DMS 273 treated with DMSO at 0.1 percent for 48 hours (cell line): ENCODE measurements at places on chromosomes 1 and 21.
A peak's percentile ranks its signal among the peaks of the same experiment; 100 is the strongest.

DNA sequence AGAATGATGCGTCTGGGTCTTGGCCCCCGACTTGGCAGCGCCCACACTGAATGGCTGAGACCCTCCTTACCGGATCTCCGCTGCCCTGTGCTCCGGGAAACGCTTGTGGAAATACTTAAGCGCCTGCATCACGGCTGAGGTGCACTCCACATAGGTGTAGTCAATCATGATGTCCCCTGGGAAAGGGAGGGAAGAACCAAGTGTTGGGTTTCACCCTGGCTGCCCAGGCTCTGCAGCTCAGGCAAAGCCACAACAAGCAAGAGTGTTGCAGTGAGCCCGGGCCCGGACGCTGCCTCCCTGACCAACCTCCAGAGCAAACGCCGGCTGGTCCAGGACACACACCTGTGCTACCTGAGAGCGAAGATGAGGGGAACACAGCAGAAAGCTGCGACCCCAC, 21.5 kb upstream of the SPATC1L start:
- DNase-seq: no peak

GRCh38 chr1:14165371-14165801, 433.1 kb upstream of the KAZN start:
- DNase-seq: peak; percentile 50

DNA sequence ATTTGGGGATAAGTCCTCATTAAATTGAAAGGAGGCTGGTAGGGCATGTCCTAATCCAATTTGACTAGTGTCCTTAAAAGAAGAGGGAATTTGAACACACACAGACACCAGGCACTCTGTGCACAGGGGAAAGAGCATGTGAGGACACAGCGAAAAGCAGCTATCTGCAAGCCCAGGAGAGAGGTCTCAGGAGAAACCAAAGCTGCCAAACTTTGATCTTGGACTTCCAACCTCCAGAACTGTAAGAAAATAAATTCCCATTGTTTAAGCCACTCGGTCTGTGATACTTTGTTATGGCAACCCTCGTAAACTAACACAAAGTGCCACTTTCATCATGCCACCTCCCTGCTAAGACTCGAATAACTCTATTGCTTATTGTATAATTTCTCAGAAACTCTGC, 13.8 kb downstream of the PLA2G4A start:
- DNase-seq: no peak

GRCh38 chr1:89023026-89023425, 360 bp upstream of the GBP3 start:
- DNase-seq: no peak

DNA sequence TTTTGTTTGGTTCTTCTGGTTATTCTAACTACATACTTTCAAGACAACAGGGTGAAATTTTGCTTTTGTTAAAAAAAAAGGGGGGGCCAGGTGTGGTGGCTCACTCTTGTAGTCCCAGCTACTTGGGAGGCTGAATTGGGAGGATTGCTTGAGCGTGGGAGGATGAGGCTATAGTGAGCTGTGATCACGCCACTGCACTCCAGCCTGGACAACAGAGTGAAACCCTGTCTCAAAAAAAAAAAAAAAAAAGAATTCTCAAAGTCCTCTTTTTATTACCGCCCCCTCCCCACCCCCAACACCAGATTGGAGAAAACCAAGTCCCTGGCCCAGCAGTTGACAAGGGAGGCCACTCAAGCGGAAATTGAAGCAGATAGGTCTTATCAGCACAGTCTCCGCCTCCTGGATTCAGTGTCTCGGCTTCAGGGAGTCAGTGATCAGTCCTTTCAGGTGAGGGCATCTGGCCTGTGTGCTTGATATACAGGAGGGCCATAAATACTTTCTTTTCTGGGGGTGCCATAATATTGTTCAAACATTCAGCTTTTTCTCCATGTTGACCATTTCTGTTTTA, 50.2 kb downstream of the LAMC2 start:
- no peak for DNase-seq

- no peak for DNase-seq
Observed at GRCh38 chr1:207904391-207904790, 6.5 kb downstream of the CD34 start.

GRCh38 chr1:28885472-28885877, 28.9 kb upstream of the EPB41 start:
- DNase-seq: no peak

- no peak for DNase-seq
Observed at GRCh38 chr1:235304549-235305451, 23.2 kb downstream of the ARID4B start.

DNA sequence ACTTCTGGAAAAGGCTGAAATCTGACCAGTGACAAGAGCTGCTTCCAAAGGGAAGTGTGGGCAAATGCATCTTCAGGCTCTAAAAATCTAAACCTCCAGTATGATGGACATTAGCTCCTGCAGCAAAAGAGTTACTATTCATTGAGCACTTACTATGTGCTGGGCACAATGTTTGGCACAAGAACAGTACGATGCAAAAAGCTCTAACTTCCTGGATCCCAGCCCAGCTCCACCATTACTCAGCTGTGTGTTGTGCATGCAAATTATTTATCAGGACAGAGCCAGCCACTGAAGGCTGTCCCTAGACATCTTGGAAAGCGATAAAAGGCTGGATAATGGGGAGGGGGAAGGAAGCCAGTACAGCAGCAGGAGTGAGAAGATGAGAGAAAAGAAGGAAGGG, 143.5 kb downstream of the ELAVL4 start:
- DNase-seq: no peak

GRCh38 chr1:83098791-83099190, 900.1 kb downstream of the TTLL7 start:
- DNase-seq: no peak

DNA sequence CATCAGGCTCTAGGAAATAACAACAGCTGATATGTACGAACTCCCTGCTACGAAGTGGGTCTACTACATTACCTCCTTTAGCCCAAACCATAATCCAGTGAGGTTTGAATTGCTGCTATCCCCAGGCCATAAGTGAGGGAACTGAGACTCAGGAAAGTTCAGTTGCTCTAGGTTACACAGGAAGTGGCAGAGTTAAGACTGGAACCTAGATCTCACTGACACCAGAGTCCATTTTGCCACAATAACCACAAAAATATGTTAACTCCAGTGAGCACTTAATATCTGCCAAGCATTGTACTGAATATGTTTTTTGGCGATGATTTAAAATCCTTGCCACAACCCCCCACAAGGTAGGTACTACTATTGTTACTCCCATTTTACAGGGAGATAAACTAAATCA, 8.9 kb upstream of the TADA1 start:
- no peak for DNase-seq

- DNase-seq: peak; percentile 74
Observed at GRCh38 chr1:56578963-56579875, at the start of gene PLPP3. TSS of gene PLPP3 (minus strand) at chr1:56579563. CDS start at chr1:56579016, 547 bp downstream.

- no peak for DNase-seq
Observed at GRCh38 chr1:189958756-189959155, 518.9 kb downstream of the BRINP3 start.

GRCh38 chr1:24901791-24902470, 28.1 kb downstream of the RUNX3 start:
- no peak for DNase-seq

GRCh38 chr1:99327357-99327756, 63.1 kb downstream of the PLPPR4 start:
- no peak for DNase-seq

DNA sequence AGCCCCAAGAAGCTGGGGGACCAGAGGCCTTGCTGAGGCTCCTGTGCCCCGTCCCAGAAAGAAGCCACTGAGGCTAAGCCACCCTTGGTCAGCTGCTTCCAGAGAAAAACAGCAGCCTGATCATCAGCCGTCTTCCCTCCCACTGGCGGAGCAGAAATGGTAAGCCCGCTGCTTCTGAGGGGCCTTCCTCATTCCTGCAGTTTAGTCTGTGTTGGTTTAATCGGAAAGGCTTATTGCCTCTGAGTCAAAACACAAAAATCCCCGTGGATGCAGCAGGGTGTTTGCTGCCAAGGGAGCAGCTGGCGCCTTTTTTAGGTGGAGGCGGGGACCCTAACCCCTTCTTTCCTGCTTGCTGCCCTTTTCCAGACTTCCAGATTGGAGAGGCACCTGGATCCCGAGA, 33.9 kb downstream of the SPSB1 start:
- no peak for DNase-seq

DNA sequence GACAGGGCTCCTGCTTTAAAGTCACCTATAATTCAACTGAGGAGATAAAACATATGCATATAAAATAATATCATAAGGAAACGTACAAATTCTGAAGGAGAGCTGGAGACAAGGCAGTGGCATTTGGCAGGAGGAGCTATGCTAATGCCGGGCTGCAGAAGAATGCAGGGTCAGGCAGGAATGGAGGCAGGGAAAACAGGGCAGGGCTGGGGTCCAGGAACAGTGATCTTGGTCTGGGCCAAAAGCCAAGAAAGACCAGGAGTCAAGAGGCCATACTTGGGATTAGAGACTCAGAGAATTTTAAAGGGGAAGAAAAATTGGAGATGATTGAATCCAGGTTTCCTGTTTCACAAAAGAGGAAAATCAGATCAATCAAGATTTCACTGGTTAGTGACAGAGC, 20.0 kb upstream of the BRDT start:
- DNase-seq: no peak

- peak; percentile 40 for DNase-seq
Observed at GRCh38 chr1:215104283-215104682, 21.7 kb downstream of the KCNK2 start.

DNA sequence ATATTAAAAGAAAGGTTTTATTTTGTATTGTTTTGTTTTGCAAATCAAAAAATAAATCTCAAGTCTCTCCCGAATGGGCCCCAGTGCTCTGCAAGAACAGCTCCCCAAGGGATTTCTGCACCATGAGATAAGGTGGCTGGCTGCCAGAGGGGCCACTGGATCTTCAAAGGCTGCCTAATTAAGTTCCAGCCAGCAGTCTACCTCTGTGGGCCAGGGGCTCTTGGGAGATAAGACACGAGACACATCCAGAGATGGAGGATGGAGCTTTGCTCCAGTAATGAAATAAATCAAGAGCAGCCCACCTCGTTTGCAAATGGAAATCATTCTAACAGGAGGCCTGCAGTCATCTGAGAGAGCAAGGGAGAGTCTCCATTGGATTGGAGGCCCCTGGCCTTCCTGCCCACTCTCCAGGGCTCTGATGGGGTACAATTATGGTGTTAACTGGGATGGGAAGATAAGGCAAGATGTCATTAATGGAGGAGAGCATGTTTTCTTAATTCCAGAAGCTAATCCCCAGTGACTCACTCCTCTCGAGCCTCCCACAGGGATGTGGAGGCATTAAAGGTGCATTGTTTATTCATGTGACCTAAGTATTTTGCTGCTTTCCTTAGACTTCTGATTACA, 155.2 kb upstream of the KAZN start:
- DNase-seq: no peak

GRCh38 chr1:60402216-60402615, 328.6 kb upstream of the C1orf87 start:
- no peak for DNase-seq

DNA sequence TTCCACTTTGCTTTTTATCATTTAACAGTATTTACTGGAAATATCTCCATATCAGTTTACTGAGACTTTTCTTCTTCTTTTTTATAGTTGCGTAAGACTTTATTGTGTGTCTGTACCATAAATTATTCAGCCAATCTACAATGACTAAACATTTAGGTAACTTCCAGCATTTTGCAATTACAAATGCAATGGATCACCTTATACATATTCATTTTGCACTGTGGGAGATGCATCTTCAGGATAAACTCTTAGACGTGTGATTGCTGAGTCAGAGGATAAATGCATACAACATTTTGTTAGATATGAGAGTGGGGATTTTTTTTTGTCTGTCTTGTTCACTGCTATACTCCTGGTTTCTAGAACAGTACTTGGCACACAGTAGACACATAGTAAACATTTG, 95.7 kb upstream of the GCLM start:
- no peak for DNase-seq

GRCh38 chr1:181451661-181452230, 31.6 kb upstream of the CACNA1E start:
- no peak for DNase-seq

DNA sequence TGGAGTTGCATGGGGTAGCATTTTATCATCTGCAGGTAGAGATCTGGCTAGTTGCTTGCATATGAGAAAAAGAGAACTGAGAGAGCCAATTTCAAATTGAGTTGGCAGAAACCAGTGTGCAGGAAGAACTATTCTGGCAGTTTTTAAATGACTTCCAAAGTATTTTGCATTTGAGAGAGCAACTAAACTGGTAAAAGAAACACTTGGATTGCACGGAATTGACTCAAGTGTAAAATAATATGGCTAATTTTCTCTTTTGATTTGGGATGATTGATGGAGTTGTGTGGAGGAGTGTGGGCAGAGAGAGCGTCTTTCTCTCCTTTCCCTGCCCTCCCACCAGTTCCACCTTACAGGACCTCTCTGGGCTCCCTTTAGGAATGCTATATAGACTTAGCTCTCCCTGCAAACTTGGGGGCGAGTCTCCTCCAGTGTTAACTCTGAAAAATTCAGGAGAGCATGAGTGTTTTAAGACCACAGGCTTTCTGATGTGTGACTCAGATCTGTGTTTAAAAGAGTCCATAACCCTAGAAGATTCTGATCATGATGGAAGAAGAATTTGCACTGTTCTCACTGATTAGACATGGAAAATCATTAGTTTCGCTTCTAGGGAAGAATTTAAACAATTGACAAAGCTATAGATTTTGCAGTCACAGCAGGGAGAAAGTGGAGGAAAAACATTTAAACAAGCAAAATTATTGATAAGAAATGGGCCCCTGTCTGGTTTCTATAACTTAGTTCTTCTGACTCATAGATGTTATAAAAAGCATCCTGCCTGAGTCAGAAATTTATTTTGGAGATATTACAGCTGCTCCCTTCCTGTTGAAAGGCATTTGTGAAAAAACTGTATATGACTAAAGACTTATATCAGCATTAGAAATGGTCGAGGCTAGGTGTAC, 24.9 kb upstream of the CTBS start:
- no peak for DNase-seq

DNA sequence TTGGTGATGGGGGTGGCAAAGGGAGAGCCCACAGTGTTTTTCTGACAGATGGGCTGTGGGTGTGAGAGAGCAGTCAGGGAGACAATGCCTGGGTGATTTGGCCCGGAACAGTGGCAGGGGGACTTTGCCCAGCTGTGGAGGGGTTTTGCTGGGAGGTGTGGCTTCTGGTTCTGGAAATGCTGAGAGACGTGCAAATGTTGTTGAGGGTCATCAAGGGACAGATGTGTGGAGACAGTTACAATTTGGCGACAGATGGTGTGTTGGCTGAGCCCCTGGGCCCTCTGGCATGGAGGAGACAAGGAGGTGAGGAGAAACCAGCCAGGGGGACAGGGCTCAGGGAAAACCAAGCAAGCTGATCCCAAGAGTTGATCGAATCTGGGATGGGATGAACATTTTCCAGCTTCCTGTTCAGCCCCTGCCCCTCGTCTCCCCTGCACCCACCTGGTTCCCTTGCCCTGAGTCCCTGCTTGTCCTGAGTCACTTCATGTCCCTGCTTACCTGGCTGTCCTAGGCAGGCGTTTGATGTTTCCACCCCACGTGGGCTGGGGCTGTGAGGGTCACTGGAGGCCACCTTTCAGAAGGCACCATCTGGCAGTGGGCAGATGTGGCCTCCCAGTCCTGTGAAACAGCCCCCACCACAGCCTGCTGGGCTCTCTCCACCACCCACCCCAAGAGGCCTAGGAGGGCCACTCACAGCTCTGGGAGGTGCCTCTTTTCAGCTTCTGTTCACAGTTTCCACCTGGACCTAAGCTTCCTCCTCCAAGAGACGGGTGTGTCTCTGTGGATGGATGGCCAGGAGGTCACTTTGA, 15.8 kb upstream of the ZNF678 start:
- DNase-seq: peak; percentile 88
